ENCODE measurements at places on chromosomes 2 and 18.

DNA sequence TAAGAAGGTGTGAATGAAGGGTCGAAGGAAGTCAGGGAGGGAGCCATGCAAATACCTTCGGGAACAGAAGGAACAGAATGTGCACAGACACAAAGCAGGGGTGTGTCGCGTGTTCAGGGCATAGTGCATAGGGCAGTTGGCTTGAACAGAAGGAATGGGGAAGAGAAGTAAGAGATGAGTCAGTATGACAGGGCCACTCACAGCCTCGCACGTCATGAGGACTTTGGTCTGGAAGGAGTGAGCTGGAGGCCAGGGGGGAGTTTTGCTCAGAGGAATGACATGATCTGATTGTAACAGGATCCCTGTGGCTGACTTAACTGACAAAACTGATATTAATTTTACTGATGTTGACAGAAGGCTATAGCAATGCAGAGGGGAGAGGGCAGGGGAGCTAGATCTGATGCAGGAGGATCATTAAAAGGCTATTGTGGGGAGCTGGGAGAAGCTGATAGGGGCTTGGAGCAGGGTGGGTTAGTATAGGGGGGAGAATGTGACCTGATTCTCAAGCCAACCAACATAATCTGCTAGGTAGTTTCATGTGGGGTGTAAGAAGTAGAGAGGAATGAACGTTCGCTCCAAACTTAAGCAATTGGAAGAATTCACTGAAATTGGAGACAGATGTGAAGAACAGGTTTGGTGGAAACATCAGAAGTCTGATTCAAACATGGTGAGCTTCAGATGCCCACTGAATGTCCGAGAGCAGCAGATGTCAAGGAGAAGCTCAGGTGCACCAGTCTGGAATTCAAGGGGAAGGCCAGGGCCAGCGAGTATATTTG is 60.4 kb upstream of the COPS8 start:
- peak; percentile 45 for DNase-seq

DNA sequence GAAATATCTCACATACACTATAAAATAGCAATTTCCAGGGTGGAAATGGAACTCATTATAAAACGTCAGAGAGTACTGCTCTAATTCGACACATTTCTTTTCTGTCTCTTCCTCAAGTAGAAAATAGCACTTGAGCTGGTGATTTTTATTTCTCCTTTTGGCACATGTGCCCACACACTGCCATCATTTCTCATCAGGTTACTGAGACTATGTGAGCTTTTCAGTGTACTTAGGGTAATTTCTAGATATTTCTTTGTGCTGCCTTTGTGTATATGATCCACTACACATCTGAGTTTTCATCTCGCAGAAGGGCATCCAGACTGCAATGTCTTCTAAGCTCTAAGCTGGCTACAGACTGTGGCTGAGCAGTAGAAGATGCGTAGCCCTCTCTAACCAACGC is 62.1 kb upstream of the PGAP1 start:
- DNase-seq = peak; percentile 10

DNA sequence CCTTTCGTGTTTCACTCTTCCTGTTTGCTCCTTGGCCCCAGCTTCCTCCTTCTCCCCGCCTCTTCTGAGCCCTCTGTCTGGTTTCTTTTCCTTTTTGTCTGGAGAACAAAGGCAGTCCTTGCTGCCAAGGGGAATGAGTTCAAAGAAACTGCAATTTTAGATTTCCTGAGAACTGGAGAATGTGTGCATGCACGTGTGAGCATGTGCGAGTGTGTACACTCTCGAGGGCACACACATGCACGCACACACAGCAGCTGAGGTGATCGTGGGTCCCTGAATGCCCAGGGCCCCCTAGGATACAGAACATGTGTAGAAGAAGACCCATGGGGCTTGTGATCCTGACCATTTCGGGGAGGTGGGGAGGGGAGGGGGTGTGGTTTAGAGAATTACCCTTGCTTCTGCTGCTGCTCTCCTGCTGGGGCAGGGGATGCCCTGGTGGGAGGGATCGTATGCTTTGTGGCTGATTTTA is 151.8 kb downstream of the DYSF start:
- no peak for DNase-seq

DNA sequence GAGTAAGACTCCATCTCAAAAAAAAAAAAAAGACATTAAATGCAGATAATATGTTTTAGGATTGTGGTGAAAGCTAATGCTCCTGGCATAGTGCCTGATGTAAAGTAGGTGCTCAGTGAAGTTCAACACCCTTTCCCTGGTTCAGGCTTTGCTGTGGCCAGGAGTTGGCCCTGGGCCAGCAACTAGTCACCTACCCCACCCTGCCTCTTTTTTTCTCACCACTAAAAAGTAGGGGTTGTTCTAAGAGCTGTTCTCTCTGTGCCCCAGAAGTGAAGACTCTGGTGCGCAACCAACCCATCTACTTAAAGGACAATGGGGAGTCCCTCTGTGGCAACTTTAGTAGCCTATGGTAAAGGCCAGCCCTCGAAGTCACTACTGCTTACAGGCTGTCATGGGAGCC is 75.9 kb downstream of the DNMT3A start:
- DNase-seq = no peak

- no peak for DNase-seq
Observed at GRCh38 chr2:126852361-126852760, 46.3 kb upstream of the TEX51 start.

- no peak for DNase-seq
Observed at GRCh38 chr2:214311031-214311533, 99.8 kb upstream of the VWC2L start.

DNA sequence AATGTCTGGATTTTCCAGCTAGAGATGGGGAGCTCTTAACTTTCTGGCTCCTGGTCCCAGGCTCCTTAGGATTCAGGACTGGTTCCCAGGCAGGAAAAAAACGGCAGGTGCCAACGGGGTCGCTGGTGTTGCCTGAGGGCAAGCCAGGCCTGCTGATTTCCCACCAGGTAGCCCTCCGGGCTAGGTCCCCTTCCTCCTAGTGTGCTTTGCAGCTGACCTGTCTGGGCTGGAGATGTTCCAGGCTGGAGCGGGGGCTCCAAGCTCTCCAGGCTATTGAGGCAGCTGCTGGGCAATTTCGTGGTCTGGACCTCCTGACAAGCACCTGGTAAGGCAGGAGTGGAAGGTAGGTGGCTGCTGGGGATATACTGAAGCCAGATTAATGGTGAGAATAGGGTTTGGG is 2.0 kb upstream of the MRPL53 start:
- DNase-seq = no peak

- DNase-seq = peak; percentile 87
Observed at GRCh38 chr2:201406077-201406662, 45.1 kb downstream of the TRAK2 start.

DNA sequence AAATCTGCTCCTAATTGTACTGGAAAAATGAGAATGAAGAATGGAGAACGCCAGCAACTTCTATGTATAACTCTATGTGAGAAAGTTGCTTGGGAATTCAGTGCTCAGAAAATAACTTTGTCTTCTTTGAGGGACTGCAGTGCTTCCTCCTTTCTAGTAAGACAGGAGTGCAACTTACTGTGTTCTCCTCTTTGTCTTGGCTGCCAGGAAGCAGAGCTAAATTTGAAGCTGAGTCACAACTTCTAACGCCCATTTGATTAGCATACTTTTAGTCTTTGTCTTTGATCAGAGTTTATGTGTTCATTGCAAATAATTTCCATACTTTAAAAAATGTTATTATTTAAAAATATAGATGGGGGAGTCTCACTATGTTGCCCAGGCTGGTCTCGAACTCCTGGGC is 6.6 kb downstream of the ARHGAP25 start:
- peak; percentile 74 for DNase-seq

DNA sequence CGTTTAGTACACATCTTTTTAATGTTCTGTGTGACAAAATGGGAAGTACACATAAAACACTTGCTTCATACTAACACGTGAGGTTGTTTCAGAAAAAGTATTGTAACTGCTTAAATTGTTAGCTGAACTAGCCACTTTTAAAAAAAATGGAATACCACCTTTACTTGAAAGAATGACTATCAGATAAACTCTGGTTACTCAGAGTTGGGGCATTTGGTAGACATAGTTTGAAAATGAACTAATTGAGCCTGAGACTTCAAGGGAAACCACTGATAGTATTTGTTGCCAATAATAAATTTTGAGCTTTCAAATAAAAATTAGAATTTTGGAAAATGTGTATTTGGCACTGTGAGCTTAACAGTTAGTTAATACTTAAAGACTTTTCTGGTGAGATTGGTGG is 103.0 kb upstream of the FBXO11 start:
- DNase-seq = no peak

GRCh38 chr18:22551536-22552151 is 133.9 kb upstream of the CTAGE1 start:
- DNase-seq = no peak

GRCh38 chr18:66682855-66683322 is 79.0 kb upstream of the CDH19 start:
- DNase-seq = no peak

GRCh38 chr2:58194458-58194857 is 46.7 kb downstream of the FANCL start:
- DNase-seq = no peak

DNA sequence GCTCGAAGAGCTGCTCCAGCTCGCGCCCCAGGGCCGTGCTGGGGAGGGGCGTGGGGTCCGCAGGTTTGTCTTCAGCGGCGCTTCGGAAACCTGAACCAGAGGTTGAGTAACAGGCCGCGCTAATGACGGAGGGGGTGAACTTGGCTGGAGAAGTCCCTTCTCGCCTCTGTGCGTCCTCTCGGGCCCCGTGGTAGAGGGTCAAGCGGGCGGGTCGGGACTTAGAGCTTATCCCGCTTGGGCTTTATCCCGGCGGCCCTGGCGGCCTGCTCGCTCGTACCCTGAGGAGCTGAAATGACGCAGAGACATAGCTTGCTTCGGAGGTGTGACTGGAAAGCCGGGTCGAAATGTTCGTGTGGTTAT is 479 bp downstream of the RNMT start:
- no peak for DNase-seq

Data from MV-4-11 (cell line).